Epithelial cell of proximal tubule (primary cell): ENCODE measurements at places on chromosomes 6 and 20. TPM values are rescaled to one million over a fixed set of nuclear protein-coding genes. Genes with fewer than 3 reads are reported as not detected.

The TRIM31 gene
- not detected in 2 replicates for total RNA-seq

The NKX2-4 gene
- total RNA-seq = not detected in 2 replicates

The ARMH2 gene
- total RNA-seq = not detected in 2 replicates

The KCNB1 gene
- not detected in 2 replicates for total RNA-seq

The FAM83B gene
- 18.1 and 19.8 TPM in 2 replicates for total RNA-seq

The ZNF165 gene
- 4.3 and 4.4 TPM in 2 replicates for total RNA-seq

The LY6G5B gene
- total RNA-seq = 1.1 and 4.0 TPM in 2 replicates

The LINC00237 gene
- total RNA-seq = not detected in 2 replicates

The SNAP91 gene
- not detected in 2 replicates for total RNA-seq

The NR2E1 gene
- not detected in 2 replicates for total RNA-seq

The MYCT1 gene
- total RNA-seq = not detected in 2 replicates

The RSPH3 gene
- total RNA-seq = 3.0 and 5.2 TPM in 2 replicates

The CST4 gene
- total RNA-seq = not detected in 2 replicates

The THEMIS gene
- total RNA-seq = not detected in 2 replicates

The IL17A gene
- not detected in 2 replicates for total RNA-seq

The PAX1 gene
- not detected in 2 replicates for total RNA-seq

The DNAH8 gene
- total RNA-seq = not detected in 2 replicates

The EFHC1 gene
- 18.1 and 20.2 TPM in 2 replicates for total RNA-seq

The GTSF1L gene
- not detected in 2 replicates for total RNA-seq

The TAP1 gene
- 50.7 and 54.5 TPM in 2 replicates for total RNA-seq

The BMP6 gene
- 0.29 and 1.3 TPM in 2 replicates for total RNA-seq

The ELOVL2 gene
- total RNA-seq = 1.3 and 1.4 TPM in 2 replicates

The PPIL1 gene
- total RNA-seq = 26.6 and 76.6 TPM in 2 replicates

The TBCC gene
- 25.4 and 49.0 TPM in 2 replicates for total RNA-seq

The BIRC7 gene
- total RNA-seq = 1.1 and 10.6 TPM in 2 replicates

The PGC gene
- total RNA-seq = not detected in 2 replicates

The FGD2 gene
- total RNA-seq = not detected in 2 replicates

The WFDC10B gene
- not detected in 2 replicates for total RNA-seq

The CCDC170 gene
- total RNA-seq = 0.06 and 0.07 TPM in 2 replicates

The FRK gene
- 2.0 and 8.1 TPM in 2 replicates for total RNA-seq

The DOK5 gene
- total RNA-seq = 1.9 and 4.4 TPM in 2 replicates

The TAP2 gene
- total RNA-seq = 23.6 and 29.4 TPM in 2 replicates

The ZBTB22 gene
- total RNA-seq = 8.2 and 13.5 TPM in 2 replicates

The SIRPB2 gene
- 0.29 TPM in 1 of 2 replicates, not detected in the other for total RNA-seq

The WFDC5 gene
- total RNA-seq = not detected in 2 replicates

The SIGLEC1 gene
- total RNA-seq = not detected in 2 replicates

The EPHA7 gene
- total RNA-seq = 0.40 and 1.0 TPM in 2 replicates

The NOX3 gene
- 0.07 TPM in 1 of 2 replicates, not detected in the other for total RNA-seq

The NT5E gene
- total RNA-seq = 145 and 216 TPM in 2 replicates

The DLK2 gene
- 0.12 and 0.29 TPM in 2 replicates for total RNA-seq

The HLA-DRB1 gene
- total RNA-seq = not detected in 2 replicates

The CLIC5 gene
- total RNA-seq = 0.58 and 5.2 TPM in 2 replicates

The STAU1 gene
- 58.6 and 76.0 TPM in 2 replicates for total RNA-seq

The CPXM1 gene
- 38.1 and 39.6 TPM in 2 replicates for total RNA-seq

The BPIFA1 gene
- not detected in 2 replicates for total RNA-seq

The RBBP8NL gene
- total RNA-seq = 0.07 and 0.40 TPM in 2 replicates

The RNF39 gene
- not detected in 2 replicates for total RNA-seq

The PLCB1 gene
- 0.07 and 2.2 TPM in 2 replicates for total RNA-seq

The DEFB124 gene
- not detected in 2 replicates for total RNA-seq

The POM121L2 gene
- total RNA-seq = not detected in 2 replicates

The SLC22A16 gene
- total RNA-seq = 0.14 TPM in 1 of 2 replicates, not detected in the other

The SFTA2 gene
- 8.2 and 8.7 TPM in 2 replicates for total RNA-seq

The MRAP2 gene
- 0.17 TPM in 1 of 2 replicates, not detected in the other for total RNA-seq

The STX7 gene
- total RNA-seq = 25.8 and 36.8 TPM in 2 replicates

The ELOVL4 gene
- 2.1 and 2.6 TPM in 2 replicates for total RNA-seq

The LAMP5 gene
- 0.06 and 0.51 TPM in 2 replicates for total RNA-seq
